ENCODE measurements at places on chromosomes 4 and X.

GRCh38 chrX:70301716-70302115, 11.8 kb downstream of the KIF4A start:
- no peak for DNase-seq

DNA sequence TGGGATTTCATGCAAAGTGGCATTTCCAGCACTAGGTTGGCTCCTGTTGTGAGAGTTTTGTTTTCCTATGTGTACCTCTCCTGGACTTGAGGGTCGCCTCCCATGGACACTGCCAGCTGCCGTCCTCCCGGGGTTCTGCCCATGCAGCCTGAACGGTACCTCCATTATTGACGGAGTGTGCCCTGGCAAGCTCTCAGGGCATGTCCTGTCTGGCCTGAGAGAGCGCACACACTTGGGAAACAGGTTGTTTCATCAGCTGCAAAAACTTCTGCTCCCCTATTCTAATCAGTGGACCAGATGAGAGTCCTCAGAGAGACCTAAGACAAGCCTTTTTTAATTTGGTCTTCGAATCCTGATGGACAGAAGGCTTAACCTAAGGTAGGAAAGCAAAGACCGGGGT, 56.6 kb upstream of the HOPX start:
- no peak for DNase-seq

DNA sequence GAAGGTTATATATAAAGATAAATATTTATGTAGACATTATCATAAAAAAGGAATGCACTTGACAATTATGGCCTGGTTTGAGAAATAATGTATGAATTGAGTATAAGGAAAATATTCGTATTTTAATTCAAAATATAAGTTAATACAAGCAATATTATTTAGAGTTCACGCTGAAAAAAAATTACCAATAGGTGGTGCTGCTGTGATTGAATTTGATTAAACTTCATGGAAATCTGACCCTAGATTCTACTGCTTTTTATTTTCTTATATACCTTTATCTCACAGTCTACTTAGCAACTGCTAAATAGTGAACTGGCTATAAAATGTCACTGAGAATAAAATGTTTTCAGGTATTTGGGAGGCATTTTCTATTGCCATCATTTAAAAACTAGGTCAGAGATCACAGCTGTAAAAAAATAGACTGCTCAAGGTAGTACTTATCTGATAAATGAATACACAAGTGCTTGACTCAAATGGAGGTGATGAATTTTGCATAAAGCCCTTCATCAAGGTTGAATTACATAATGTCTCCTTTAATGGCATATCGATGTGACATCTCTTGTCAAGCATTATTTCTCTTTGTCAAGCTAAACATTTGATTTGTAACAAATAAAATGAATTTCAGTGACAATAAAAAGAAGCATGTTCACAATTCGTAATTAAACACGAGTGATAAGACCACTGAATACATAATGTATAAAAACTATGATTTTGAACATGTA, 1638.8 kb upstream of the PCDH7 start:
- DNase-seq, result no peak

DNA sequence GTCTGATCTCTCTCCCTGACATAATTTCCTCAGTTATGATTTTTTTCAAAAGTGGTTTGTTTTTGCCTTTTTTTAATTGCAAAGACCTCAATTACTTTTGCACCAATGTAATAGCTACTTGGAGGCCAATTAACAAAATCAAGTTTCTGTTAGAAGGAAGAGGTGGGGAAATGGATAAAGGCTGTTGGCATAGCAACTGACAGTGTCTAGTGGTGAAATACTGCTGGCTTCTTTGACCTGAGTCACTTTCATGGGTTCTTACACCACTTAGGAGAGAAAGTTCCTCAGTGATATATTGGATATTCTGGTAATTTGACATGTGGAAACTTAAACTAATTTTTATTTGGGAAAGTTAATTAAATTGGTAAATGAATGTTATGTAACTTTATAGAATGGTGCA, 26.5 kb upstream of the ATP8A1 start:
- DNase-seq, result no peak

DNA sequence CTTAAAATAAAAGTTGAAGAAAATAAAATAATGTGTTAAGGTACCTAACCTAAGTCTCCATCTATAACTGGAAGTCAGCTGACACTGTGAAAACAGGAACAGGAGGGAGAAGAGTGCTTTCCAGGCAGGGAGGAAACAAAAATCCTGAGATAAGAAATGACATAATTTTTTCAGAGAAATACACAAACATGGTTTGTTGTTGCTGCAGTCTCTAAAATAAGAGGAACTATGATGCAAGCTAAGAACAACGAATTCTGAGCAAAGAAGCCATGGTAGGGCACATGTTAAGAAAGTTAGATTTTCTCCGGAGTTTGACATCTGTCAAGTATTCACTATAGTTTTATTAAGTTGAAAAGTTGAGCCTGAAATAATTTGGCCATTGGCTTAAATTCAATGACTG, 26.9 kb downstream of the PAPSS1 start:
- no peak for DNase-seq

GRCh38 chr4:126404549-126404948, 1089.8 kb downstream of the FAT4 start:
- DNase-seq, result no peak

DNA sequence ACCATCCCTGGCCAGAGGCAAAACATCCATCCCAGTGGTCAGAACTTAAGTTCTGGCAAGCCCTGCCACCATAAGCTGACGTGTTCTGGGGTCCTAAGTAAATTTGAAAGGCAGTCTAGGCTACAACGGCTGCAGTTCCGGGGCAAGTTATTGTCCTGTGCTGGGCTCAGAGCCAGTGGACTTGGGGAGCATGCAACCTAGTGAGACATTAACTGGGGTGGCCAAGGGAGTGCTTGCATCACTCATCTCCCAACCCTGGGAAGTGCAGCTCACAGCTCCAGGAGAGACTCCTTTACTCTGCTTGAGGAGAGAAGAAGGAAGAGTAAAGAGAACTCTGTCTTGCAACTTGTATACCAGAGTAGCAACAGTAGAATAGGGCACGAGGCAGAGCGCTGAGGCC, 425.4 kb upstream of the PITX2 start:
- DNase-seq, result no peak
